ENCODE measurements at places on chromosomes 13 and 19.

GRCh38 chr13:47598340-47598911, 402.6 kb downstream of the SUCLA2 start:
- peak; percentile 41 for DNase-seq

- peak; percentile 1 for DNase-seq
Observed at GRCh38 chr13:91017669-91018053, 329.8 kb upstream of the MIR17HG start.

DNA sequence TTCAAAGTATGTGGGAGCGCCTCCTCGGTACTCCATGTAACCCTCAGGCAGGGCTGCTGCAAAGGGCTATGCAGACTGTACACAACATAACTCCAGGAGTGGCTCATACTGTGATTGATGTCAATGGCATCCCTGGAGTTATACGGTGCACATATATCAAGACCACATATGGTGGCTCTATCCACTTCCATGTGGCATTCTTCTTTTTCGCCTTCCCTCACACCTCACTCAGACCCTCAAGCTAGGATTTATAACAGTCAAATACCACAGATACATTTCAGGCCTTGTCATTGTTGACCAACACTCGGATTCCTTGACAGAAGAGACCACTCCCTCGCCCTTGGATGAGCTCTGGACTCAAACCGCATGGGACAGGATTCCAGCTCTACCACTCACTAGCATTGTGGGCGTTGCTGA, 11.3 kb upstream of the UBL3 start:
- DNase-seq = peak; percentile 95

- DNase-seq = no peak
Observed at GRCh38 chr13:111382411-111382810, 62.0 kb downstream of the TEX29 start.

DNA sequence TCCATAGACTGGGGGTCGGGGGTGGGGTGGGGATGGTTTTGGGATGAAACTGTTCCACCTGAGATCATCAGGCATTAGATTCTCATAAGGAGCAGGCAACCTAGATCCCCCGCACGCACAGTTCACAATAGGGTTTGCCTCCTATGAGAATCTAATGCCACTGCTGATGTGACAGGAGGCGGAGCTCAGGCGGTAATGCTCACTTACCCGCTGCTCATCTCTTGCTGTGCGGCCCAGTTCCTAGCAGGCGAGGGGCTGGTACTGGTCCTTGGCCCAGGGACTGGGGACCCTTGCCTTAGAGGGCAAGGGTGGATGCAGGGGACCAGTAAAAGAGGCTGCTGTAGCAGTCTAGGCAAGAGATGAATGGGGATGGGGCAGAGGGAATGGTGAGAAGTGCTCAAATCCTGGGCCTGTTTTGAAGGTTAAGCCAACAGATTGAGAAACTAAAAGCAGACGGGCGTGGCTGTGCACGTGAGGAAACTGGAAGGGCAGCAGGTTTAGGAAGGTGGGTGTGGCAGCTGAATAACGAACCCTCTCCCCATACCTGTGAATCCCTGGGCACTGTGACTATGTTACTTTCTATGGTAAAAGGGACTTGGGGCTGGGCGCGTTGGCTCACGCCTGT, 1.5 kb upstream of the ERICH4 start:
- no peak for DNase-seq

GRCh38 chr13:24023073-24023472, 125.8 kb upstream of the C1QTNF9B start:
- DNase-seq = no peak

- DNase-seq = no peak
Observed at GRCh38 chr13:106287351-106287750, 248.1 kb downstream of the EFNB2 start.

DNA sequence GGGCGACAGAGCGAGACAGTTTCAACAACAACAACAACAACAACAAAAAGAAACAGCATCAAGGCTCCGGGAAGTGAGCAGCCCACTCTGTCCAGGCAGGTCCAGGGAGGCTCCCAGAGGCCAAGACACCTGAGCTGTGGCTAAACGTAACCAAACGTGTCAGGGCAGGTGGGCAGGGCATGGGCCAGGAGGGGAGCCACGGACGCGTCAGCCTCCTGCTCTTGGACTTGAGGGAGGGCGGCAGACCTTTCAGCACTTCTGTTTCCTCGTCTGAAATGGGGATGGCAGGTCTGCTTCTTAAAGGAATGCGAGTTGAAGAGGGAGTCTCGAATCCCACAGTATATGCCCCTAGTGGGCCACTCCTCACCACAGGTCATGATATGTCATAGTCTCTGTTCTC, 53.8 kb downstream of the MYO9B start:
- no peak for DNase-seq

GRCh38 chr13:50170447-50171037, 155.3 kb downstream of the KCNRG start:
- peak; percentile 42 for DNase-seq

- no peak for DNase-seq
Observed at GRCh38 chr13:57946361-57946760, 314.8 kb downstream of the PCDH17 start.

GRCh38 chr19:4977299-4978174, 8.6 kb downstream of the KDM4B start:
- peak; percentile 93 for DNase-seq

DNA sequence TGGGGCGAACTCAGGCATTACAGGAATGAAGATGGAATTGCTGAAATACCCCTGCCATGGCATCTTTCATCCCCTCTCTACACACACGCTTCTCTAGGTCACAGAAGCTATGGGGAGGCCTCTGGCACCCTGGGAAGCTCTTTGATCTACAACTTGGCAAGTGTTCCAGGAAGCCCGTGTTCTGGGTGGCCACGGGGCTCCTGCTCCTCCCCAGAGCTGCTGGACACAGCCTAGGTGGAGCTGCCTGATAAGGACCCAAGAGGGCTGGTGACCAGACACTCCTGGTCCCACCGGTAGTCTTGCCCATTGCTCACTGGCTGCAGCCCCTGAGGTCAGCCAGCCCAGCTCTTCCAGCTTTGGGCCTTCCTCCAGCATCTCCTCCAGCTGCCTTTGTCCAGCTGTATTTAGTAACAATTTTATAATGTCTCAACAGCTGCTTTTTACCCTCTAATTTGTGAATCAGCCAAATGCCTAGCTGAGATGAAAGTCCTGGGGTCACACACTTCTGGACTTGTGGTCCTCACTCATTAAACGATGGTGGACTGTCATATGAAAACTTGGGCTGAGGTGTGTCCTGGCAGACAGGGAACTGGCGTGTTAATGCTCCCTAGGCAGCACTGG, 72.8 kb upstream of the SPATA13 start:
- DNase-seq = no peak

- DNase-seq = no peak
Observed at GRCh38 chr13:24396821-24397220, 87.4 kb downstream of the C1QTNF9 start.

- DNase-seq = peak; percentile 35
Observed at GRCh38 chr19:58355908-58356765, 2.8 kb upstream of the A1BG start.

DNA sequence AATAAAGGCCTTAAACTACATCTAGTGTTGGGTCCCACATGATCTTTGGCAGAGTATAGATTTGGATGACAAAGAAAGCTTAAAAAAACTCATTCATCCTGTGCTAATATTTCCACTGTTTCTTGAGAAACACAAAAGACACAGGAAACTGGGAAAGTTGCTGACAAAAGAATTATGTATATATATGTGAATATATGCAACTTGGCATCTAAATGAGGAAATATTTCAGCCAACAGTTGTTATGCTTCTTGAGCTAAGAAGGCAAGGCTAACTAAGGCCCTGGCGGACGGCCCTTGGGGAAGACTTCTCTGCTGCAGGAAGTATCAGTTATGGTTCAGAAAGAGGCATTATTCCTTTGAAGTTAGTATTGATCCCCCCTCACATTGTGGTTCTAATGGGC, 491.8 kb downstream of the DIAPH3 start:
- DNase-seq = no peak

DNA sequence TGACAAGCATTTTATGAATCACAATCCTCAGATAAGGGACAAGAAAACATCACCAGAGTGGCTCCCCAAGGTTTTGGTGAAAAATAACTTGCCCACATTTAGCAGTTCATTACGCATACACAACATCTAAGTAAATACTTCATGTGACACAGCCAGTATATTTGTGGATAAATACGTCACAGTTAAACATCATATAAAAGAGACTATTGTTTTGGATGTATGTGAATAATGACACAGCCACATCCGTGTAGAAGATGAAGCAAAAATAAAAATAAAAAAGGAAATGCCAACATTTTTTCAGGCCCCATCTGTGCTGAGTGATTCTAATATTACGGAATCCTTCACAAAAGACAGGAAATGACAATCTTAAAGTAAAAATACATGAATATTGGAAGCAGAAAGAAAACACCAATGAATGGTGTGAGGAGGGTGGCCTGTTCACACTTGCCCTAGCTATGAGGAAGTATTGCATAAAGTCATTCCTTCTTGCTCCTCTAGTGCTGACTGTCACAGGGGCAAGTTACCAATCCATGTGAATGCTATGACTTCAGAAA, 457.1 kb downstream of the KLF12 start:
- peak; percentile 11 for DNase-seq

DNA sequence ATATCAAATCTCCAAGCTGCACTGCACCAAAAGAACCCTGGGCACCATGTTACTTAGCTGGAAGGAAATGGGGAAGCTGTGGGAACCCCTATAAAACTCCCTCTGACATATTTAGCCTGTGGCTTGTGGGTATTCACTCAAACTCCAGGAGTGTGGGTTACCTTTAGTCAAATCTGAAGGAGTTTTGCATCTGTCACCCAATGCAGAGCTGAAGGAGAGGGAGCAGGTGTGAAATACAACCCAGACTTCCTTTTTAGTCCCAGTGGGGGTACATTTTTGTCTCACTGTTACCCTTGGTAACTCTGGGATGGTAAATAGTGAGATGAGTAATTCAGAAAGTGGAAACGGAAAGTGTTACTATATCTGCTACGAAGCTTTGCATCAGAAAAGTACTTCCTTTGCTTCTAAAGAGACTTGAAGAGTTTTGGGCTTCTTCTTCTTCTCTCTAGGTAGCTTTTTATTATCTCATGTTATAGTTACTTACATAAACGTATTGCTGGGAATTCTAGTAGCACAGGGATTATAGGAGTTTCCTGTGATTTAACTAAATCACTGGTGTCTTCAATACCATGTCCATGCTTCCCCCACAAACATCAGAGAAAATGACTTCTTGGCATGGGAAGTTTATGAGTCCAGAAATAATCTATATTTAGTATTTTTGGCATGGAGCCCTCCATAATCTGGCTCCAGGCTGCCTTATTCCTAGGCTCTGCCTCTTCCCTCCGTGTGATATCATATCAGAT, 105.9 kb downstream of the AKAP11 start:
- DNase-seq = no peak

GRCh38 chr19:54709212-54709948, 14.9 kb upstream of the KIR3DL3 start:
- DNase-seq = no peak

DNA sequence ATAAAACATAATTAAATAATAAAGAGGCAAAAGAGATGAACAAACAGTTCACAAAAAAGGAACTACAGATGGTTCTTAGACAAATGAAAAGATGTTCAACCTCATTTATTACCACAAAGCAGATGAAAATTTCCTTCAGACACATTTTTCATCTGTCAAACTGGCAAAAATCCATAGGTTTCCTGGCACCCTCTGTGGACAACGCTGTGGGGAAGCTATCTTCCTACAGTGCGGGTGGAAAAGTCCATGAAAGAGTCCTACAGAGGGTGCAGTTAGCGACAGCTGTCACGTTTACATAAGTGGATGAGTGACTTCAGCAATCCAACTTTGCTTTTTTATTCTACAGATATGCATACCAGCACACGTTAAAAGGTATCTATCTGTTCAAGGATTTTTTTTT, 30.3 kb upstream of the PDCD5 start:
- DNase-seq = no peak

DNA sequence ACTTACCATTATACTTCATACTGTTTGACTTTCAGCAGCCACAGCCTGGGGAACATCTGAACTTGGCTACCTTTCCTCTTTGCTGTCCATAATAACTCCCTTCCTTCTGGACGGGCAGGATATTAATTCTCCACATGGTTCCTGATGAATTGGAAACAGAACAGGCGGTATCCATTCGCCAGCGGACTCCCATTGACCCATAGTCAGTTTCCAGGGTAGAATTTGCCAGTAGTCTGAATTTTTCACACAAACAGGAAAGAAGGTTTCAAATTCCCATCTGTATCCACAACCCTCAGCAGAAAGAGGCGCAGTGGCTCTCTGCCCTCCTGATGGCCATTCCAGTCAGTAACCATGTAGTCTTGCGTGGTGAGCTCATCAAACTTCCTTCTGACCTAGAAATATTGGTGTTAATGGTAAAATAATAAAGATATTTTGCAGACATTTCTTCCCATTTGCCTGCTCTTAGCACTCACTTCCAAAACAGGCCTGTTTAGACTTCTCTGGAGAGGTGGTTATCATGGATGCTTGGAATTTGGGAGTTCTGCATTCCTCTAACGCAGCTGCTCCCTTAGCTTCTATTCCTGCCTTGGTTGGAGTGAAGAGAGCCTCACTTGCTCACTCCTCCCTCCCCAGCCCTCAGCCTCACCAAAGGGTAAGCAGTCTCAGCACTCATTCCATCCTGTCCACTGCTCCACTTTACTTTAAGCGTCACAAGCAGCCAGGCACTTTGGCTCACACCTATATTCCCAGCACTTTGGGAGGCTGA, 75.0 kb upstream of the OXGR1 start:
- DNase-seq = no peak

DNA sequence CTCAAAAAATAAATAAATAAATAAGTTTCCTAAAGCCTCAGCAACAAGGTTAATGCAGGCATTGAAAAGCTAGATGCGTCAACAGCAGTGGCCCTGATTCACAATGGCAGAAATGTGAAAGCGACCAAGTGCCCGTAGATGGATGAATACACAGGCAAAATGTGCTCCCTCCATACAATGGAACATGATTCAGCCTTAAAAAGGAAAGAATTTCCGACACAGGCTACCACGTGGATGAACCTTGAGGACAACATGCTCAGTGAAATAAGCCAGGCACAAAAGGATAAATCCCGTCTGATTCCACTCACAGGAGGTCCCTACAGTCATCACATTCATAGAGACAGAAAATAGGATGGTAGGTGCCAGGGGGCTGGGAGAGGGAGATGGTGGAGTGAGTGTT, 31.7 kb downstream of the INSR start:
- no peak for DNase-seq

- DNase-seq = no peak
Observed at GRCh38 chr19:8132858-8133458, 16.4 kb downstream of the FBN3 start.

GRCh38 chr19:51761696-51762095, 716 bp downstream of the FPR2 start:
- DNase-seq = no peak

DNA sequence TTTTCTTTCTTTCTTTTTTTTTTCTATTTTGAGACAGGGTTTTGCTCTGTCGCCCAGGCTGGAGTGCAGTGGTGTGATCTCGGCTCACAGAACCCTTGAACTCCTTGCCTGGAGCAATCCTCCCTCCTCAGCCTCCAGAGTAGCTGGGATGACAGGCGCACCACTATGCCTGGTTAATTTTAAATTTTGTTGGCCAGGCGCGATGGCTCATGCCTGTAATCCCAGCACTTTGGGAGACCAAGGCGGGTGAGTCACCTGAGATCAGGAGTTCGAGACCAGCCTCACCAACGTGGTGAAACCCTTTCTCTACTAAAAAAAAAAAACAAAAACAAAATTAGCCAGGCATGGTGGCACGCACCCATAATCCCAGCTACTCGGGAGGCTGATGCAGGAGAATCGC, 8.7 kb upstream of the SBNO2 start:
- DNase-seq = no peak

GRCh38 chr13:76913898-76914297, 27.7 kb upstream of the KCTD12 start:
- DNase-seq = no peak
